ENCODE measurements at places on chromosomes 16 and 17.

DNA sequence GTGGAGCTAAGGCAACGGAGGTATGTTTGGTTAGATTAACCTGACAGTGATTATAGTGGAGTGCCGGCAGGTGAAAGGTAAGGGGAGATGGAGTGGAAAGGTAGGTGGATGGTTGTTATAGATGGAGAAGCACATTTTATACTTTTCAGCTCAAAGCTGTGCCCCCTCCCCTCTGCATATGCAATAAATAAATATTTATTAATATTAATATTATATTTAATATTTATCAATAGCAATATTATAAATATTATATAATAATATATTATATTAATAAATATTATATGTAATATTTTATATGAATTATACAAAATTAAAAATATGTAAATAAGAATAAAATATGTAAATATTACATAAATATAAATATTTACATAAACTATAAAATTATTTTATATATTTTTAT is 70.0 kb downstream of the WSCD1 start:
- H3K4me3 ChIP-seq: no peak overlapping the region
- no peak overlapping the region for H3K27ac ChIP-seq
- DNase-seq: no peak
- H3K4me1 ChIP-seq: no peaks in the 10 kb centered on the region
- no peaks in the 10 kb centered on the region for H3K36me3 ChIP-seq

- H3K4me3 ChIP-seq: no peak overlapping the region
- H3K36me3 ChIP-seq: peaks cover 32% of the 10 kb centered on the region
- no peaks in the 10 kb centered on the region for H3K4me1 ChIP-seq
- H3K27me3 ChIP-seq: no peaks in the 10 kb centered on the region
Observed at GRCh38 chr16:23523321-23523720, 13.0 kb upstream of the GGA2 start.

GRCh38 chr17:51224402-51225262 is 35.2 kb downstream of the MBTD1 start:
- peak overlapping the region; percentile 49 for H3K27ac ChIP-seq
- no peaks in the 10 kb centered on the region for H3K27me3 ChIP-seq
- H3K4me3 ChIP-seq: 0 out of 2 replicates have a peak overlapping the region, but pooled peaks have one; percentile 4
- DNase-seq: no peak
- H3K36me3 ChIP-seq: peaks cover 23% of the 10 kb centered on the region

- no peaks in the 10 kb centered on the region for H3K4me1 ChIP-seq
- DNase-seq: no peak
- no peaks in the 10 kb centered on the region for H3K27me3 ChIP-seq
- no peaks in the 10 kb centered on the region for H3K36me3 ChIP-seq
Observed at GRCh38 chr17:1197781-1198490, 18.2 kb upstream of the ABR start.

- no peaks in the 10 kb centered on the region for H3K27me3 ChIP-seq
- H3K4me1 ChIP-seq: peaks cover 40% of the 10 kb centered on the region
- H3K4me3 ChIP-seq: no peak overlapping the region
- DNase-seq: no peak
Observed at GRCh38 chr16:85521552-85522307, 91.4 kb upstream of the GSE1 start.

- no peaks in the 10 kb centered on the region for H3K4me1 ChIP-seq
- no peaks in the 10 kb centered on the region for H3K36me3 ChIP-seq
- H3K27ac ChIP-seq: no peak overlapping the region
- H3K27me3 ChIP-seq: no peaks in the 10 kb centered on the region
Observed at GRCh38 chr17:27438348-27438998, 17.8 kb upstream of the KSR1 start.

GRCh38 chr17:16585796-16586195 is 16.8 kb upstream of the ZNF287 start:
- H3K4me1 ChIP-seq: no peaks in the 10 kb centered on the region
- no peak for DNase-seq
- H3K4me3 ChIP-seq: no peak overlapping the region
- no peak overlapping the region for H3K27ac ChIP-seq
- no peaks in the 10 kb centered on the region for H3K36me3 ChIP-seq
- peaks cover 4% of the 10 kb centered on the region for H3K27me3 ChIP-seq

DNA sequence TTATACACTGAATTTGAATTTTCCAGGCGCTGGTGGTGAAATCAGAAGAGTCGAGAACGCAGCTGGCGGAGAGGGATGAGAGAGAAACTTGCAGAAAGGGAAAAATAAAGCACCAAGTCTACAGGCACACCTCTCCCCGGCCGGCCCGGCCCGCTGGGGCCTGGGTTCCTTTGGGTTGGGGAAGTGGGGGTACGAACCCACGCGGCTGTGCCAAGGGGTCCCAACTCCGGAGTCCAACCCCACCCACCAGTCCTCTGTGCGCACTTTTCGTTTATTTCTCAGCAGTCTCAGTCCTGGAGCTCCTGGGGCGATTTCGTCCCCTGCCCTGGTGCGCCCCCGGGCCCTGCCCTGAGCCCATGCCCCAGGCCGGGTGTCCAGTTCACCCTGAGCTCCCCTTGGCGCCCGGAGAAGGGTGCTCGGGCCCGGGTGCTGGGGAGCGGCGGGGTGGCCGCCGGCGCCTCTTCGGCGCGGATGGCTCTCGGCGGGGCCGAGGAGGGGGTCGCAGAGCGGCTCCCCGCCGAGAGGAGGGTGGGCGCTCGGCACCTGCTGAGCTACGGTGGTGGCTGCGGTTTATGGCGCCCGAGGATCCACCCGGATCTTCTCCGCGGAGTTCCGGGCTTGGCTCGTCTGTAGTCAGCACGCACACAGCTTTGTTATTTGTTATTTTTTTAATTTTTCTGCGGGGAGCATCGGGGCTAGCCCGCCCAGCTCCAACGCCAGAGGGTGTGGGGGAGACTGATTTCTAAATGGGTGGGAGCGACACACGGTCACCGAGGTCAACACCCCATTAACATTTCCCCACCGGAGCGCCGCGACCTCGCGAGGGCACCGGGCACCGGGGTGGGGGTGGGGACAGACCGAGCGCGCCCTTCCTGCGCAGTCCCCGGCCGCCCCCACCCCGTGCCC is 15.7 kb upstream of the CBX8 start:
- peak overlapping the region; percentile 47 for H3K4me3 ChIP-seq
- peak overlapping the region; percentile 90 for H3K27ac ChIP-seq
- H3K36me3 ChIP-seq: no peaks in the 10 kb centered on the region
- DNase-seq: peak; percentile 48
- H3K4me1 ChIP-seq: peaks cover 15% of the 10 kb centered on the region

DNA sequence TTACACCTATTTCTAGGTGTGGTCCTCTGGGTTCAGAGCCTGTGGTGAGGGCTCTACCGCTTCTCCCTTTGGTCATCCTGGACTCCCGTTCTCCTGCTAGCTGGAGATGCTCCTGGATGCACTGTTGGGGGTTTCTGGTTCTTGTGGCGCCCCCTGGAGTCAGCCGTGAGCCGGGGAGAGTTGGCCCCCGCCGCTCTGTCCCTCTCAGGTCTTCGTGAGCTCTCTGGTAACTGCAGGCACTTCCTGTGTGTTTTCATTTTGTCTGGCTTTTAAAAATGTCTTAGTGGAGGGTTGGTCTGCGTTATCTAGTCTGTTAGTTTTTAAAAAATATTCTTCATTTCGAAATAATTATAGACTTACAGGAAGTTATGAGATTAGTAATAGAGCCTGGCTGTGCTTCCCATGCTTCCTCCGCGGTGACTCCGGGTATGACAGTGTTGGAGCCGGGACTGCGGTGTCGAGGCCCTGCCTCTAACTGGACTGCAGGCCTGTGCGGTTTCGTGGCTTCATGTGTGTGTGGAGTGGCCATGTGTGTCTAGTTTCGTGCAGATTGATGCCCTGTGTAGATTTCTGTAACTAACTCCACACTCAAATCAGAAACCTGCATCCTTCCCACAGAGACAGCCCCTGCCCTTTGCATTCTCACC is 78.0 kb upstream of the ZNF750 start:
- H3K27ac ChIP-seq: no peak overlapping the region
- H3K4me1 ChIP-seq: no peaks in the 10 kb centered on the region

- no peaks in the 10 kb centered on the region for H3K4me1 ChIP-seq
- no peak for DNase-seq
- H3K4me3 ChIP-seq: no peak overlapping the region
- H3K27ac ChIP-seq: no peak overlapping the region
- H3K27me3 ChIP-seq: no peaks in the 10 kb centered on the region
- no peaks in the 10 kb centered on the region for H3K36me3 ChIP-seq
Observed at GRCh38 chr16:80570106-80570478, 29.3 kb downstream of the DYNLRB2 start.

GRCh38 chr17:59508999-59509625 is 56.3 kb upstream of the DHX40 start:
- H3K27me3 ChIP-seq: no peaks in the 10 kb centered on the region
- H3K4me3 ChIP-seq: no peak overlapping the region
- H3K36me3 ChIP-seq: no peaks in the 10 kb centered on the region
- no peak for DNase-seq
- H3K4me1 ChIP-seq: no peaks in the 10 kb centered on the region

GRCh38 chr17:73429440-73430164 is 117.8 kb upstream of the CDC42EP4 start:
- no peak overlapping the region for H3K4me3 ChIP-seq
- no peak overlapping the region for H3K27ac ChIP-seq
- DNase-seq: peak; percentile 96

DNA sequence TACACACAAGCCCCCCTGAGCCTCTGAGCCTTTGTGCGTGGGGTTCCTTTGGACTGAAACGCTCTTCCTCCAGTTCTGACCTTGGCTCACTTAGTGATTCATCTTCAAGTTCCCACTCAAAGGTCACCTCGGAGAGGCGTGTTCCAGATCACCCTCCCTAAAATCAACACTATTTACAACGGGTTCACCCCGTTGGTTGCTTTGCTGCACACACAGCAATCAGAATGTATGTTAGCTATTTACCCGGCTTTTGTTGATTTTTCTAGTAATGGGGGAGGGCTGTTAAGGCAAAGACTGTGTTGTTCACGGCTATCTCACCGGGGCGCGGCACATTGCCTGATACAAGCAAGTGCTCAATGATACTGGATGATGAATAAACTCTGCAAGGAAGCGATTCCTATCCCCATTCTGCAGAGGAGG is 977 bp downstream of the NAGPA start:
- no peak for DNase-seq
- peaks cover 12% of the 10 kb centered on the region for H3K4me1 ChIP-seq
- peaks cover 2% of the 10 kb centered on the region for H3K36me3 ChIP-seq
- H3K27ac ChIP-seq: no peak overlapping the region
- peak overlapping the region; percentile 73 for H3K4me3 ChIP-seq

GRCh38 chr17:64296246-64296645 is 33.2 kb upstream of the TEX2 start:
- no peak overlapping the region for H3K4me3 ChIP-seq
- H3K36me3 ChIP-seq: no peaks in the 10 kb centered on the region
- H3K27ac ChIP-seq: no peak overlapping the region
- no peak for DNase-seq

DNA sequence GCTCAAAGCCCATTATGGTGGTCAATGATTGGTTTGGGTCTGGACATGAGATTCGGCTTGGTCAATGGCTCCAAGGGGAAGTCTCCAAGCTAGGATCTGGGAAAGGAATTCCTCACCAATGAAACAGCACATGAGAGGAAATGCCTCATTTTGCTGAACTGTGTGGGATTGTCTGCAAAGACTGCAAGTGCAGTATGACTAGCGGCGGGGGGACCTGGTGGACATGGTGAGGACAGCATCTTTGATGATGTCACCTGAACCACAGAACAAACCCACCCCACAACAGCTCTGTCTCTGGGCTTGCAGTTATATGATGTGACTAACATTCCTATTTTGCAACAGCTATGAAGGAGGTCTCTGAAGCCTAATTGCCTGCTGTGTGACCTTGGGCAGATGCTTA is 50.6 kb upstream of the NKD1 start:
- H3K27me3 ChIP-seq: no peaks in the 10 kb centered on the region
- H3K4me1 ChIP-seq: no peaks in the 10 kb centered on the region
- no peak overlapping the region for H3K27ac ChIP-seq

GRCh38 chr17:65918916-65919315 is 273.0 kb downstream of the CEP112 start:
- H3K27me3 ChIP-seq: no peaks in the 10 kb centered on the region
- H3K4me3 ChIP-seq: no peak overlapping the region
- H3K27ac ChIP-seq: no peak overlapping the region
- no peaks in the 10 kb centered on the region for H3K4me1 ChIP-seq
- no peak for DNase-seq

- H3K27ac ChIP-seq: no peak overlapping the region
- H3K27me3 ChIP-seq: peaks cover 66% of the 10 kb centered on the region
- no peaks in the 10 kb centered on the region for H3K36me3 ChIP-seq
- no peak overlapping the region for H3K4me3 ChIP-seq
- H3K4me1 ChIP-seq: no peaks in the 10 kb centered on the region
- DNase-seq: peak; percentile 60
Observed at GRCh38 chr17:68290268-68290954, 516 bp downstream of the SLC16A6 start.

DNA sequence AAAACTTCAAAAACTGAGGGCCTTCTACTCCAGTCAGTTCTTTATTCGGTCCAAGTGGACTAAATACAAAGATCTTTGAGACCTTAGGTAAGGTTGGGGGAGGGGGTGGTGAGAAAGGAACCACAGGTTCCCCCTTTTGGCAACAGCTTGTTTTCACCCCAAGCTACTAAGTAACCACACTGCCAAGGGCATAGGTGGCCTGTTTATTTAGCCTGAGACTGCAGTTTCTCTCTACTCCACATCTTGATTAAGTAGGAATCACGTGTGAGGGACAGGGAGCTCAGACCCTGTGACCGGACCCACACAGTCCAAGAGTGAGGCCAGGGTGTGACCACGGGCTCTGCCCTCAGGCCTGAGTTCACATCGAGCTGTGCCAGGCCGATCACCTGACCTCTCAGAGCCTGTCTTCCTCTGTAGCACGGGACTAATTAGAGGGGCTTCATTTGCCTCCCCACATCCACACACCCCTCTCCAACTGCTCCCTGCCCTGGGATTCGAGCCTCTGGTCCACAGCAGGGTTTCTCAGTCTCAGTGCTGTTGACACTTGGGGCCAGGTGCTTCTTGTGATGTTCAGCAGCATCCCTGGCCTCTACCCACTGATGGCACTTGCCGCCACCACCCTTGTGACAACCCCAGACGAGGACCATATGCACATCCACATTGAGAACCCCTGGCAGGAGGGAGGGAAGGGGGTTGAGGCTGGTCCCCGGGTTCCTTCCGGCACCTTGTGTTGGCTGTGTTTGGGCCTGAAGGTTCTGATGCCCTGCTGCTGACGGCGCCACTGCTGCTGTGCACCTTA is 17.8 kb downstream of the ST6GALNAC2 start:
- no peak overlapping the region for H3K27ac ChIP-seq
- no peak overlapping the region for H3K4me3 ChIP-seq
- no peaks in the 10 kb centered on the region for H3K27me3 ChIP-seq
- DNase-seq: peak; percentile 45
- H3K36me3 ChIP-seq: peaks cover 16% of the 10 kb centered on the region

- peaks cover 14% of the 10 kb centered on the region for H3K4me1 ChIP-seq
- DNase-seq: no peak
- no peak overlapping the region for H3K4me3 ChIP-seq
- peaks cover 12% of the 10 kb centered on the region for H3K27me3 ChIP-seq
Observed at GRCh38 chr17:49442041-49442440, 27.4 kb upstream of the PHB1 start.

Data from SK-N-SH (cell line).